Ecto neural progenitor cell (in vitro differentiated cells): ENCODE measurements at places on chromosomes 12 and 14.
A peak's percentile ranks its signal among the peaks of the same experiment; 100 is the strongest.

GRCh38 chr12:94516985-94517384 is 57.3 kb upstream of the CEP83 start:
- DNase-seq: no peak

- DNase-seq: no peak
Observed at GRCh38 chr14:96629082-96629481, 126.9 kb downstream of the PAPOLA start.

DNA sequence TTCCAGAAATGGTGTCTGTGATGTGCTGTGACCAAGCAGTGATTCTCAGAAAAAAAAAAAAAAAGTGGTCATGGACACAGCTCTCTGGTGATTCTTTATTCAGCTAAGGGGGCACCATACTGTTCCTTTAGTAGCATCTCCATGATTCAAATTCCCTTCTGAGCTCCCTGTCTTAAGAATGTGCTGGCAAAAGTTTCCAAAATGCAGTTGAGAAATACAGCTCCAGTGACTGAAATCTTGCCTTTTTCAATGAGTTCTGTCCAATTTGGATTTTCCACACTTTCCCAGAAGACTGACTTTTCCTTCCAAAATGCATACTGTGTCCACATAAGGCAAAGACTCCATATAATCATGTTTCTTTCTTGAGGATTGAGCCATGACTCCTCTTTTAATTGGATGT is 24.3 kb upstream of the CPM start:
- no peak for DNase-seq

DNA sequence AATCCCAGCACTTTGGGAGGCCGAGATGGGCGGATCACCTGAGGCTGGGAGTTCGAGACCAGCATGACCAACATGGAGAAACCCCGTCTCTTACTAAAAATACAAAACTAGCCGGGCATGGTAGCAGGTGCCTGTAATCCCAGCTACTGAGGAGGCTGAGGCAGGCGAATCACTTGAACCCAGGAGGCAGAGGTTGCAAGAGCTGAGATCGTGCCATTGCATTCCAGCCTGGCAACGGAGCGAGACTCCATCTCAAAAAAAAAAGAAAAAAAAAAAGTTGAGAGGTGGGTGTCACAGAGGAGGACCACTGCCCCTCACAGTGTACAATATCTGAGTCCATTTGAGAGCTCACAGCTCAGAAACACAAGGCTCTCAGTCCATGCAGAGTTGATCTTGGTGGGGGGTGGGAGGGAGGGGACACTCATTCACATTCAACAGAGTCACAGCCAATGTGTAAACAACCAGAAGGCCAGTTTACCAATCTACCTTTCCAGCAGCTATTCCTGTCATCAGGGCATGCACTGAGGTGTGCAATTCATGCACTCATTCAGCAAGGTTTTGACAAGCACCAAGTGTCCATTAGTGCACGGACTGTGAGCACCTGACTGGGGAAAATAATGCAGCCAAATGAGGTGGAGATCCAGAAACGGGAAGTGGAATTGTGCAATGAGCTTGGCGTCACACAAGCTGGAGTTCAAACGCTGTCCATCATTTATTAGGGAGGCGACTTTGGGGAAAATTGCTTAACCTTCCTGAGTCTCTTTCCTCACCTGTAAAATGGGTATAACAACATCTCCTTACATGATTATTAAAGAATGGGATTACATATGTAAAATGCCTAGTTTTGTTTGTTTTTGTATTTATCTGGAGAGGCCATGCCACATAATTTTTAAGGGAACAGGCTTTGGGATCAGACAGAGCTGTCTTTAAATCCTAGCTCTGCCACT is 4.4 kb upstream of the EIF5 start:
- DNase-seq: no peak

- no peak for DNase-seq
Observed at GRCh38 chr14:104597576-104597975, 7.0 kb downstream of the TMEM179 start.

- no peak for DNase-seq
Observed at GRCh38 chr14:61654026-61654425, 41.3 kb upstream of the HIF1A start.

DNA sequence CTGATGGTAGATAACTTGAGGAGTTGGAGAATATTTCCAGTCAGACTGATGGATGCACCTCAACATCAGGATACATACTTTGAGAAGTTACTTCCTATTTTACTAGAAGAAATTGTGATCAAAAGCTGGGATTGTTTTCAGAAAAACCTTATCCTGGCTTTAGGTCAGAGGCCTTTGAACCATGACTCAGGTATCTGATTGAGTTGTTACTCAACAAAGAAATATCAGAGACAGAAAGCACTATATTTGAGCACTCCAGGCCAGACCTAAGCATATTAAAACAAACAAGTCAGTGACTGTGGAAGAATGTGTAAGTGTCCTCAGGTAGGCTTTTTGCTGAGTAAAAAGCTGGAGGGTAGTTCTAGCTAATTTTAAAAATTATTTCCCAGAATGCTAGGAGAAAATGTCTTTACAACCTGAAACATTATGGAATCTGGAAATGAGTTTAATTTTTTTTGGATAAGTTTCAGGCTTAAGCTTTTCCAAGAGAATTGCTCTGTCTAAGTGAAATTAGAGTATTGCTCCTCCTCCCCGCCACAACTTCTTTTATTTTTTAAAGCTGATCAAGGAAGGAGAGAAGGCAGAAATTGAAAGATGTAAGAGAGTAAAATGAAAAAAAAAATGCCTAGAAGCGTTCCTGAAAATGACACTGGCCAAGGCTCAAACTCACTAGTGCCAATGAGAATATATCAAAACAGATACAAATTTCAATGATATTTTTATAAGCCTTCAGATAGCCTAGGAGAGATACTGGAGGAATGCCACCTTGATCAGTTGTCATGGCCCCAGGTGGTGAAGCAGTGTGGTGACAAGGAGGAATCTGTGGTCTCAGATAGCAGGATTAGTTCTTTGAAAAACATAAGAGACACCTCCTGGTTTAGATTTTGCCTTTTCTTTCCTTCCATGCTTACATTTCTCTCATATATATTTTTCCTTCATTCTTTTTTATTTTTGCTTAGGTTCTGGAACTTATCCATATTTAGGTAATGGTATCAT is 790.3 kb downstream of the TMTC2 start:
- DNase-seq: no peak

- DNase-seq: no peak
Observed at GRCh38 chr14:69335371-69335771, 62.7 kb downstream of the ERH start.

DNA sequence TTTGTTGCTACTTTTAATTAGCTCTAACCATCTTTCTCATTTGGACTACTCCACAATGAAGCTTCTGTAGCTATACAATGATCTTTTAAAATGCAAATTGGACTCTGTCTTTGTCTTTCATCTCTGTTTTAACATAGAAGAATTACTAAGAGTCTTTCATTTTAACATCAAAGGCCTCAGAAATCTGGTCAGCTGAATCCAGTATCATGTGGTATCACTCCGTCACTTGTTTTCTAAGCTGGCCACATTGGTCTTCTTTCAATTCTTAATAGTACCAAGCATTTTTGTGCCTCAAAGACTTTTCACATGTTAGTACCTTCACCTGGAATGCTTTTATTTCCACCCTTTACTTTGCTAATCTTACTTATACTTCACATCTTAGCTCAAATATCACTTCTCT is 95.5 kb upstream of the SLC16A7 start:
- DNase-seq: no peak

GRCh38 chr14:56812364-56813141 is 2.3 kb upstream of the OTX2 start:
- no peak for DNase-seq

GRCh38 chr14:70096866-70097265 is 91.9 kb downstream of the SLC8A3 start:
- DNase-seq: peak; percentile 62

DNA sequence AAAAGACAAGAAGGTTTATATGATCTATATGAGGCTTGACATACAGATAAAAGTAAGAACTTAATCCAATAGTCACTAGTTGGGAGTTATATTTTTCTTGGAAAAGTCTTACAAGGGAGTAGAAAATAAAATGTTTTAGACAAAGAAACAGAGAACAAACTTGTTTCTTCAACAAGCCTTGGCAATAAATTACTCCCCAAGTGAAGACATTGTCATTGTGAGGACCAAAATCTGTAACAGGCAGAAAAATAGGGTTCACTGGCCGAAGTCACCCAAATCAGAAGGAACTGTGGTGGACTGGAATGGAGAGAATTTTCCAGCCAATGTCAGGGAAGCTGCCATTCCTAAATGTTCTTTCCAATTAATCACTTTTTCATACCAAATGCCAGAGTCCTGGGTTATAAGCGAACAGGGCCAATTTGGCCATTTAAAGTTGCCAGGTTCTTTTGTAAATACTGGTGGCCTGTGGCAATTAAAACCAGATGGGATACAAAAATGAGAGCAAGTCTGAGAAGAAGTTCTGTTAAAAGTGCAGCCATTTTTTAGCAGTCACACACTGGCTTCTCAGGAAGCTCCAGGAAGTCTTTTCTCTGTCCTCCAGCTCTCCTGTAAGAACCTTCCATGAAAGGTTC is 117.3 kb upstream of the OVCH1 start:
- no peak for DNase-seq

GRCh38 chr12:70637303-70638085 is at the start of gene PTPRB:
PTPRB (minus strand) TSS chr12:70637429; CDS start chr12:70637395, 34 bp downstream.
- no peak for DNase-seq

- DNase-seq: peak; percentile 61
Observed at GRCh38 chr12:23055004-23055403, 430.0 kb downstream of the ETNK1 start.

DNA sequence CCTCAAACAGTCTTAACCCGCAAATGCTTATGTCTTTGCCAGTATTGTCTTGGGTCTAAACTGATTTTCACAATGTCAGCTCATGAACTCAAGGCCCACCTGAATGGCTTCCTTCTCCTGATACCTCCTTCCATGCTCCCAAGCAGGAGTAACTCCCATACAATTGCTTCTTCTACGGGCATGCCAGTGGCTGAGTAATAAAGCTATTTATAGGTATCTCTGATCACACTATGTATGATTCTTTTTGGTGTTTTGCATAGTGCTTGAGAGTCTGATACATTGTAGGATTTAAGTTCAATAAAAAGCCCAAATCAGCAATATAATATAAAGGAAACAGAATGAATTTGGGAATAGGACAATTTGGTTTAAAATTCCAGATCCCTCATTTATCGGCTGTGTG is 235.0 kb upstream of the DCN start:
- no peak for DNase-seq

DNA sequence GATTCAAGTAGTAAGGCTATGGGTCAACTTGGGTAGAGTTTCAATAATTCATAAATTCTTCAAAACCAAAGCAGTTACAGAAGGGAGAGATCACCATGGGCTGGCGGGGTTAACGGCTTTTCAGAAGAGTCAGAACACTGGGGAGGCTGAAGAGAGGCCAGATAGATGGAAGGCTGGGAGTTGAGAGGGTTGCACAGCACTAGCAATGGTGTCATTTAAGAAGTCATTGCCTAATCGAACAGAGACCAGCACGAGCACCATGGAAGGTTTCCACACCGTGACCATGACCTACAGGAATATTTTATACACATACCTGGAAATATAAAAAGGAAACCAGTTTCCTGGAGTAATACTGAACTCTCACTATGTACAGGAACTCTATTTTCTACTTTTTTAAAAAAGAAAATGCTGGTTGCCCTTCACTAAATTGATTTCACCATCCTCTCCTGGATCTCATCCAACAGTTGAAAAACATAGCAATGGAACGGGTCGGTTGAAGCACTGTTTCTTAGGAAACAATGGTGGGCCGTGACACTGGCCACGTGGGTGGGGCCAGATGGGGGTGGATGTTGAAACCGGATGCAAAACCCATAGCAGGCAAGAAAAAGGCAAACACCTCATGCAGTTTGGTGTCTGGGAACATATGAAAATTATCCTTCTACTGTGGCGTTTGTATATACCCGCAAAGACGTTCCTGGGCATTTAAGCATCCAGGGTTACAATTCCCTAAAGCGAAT is 38.0 kb upstream of the RIN3 start:
- DNase-seq: peak; percentile 6

DNA sequence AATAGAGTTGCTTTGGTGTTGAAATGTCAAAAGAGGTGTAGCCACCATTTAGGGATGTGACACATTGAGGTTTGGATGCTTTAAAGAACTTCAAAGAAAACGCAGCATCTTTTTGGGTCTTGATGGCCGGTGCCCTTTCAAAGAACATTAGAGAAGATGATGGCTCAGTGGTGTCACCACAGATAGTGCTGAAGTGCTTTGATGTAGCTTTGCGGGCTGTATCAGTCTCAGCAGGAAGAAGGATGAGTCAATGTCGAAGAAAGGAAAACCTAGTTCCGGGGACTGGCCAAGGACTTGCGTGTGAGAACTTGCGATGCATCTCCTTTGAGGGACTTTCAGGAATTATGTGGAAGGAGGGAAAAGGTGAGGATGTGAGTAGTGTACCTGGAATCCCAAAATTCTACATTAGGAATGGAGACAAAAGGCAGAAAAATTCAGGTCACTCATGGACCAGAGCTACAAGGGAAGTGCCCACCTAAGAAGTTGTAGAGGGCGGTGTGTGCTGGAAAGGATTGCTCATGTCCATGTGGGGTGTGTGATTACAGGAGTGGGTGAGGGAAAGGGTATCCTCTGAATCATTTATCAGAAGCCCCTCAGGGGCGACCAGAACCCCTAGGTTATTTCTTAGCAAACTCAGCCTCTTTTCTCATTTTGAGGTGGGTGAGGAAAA is 39.7 kb upstream of the GZMB start:
- no peak for DNase-seq

GRCh38 chr12:7837366-7837765 is 35.3 kb downstream of the SLC2A14 start:
- DNase-seq: no peak

DNA sequence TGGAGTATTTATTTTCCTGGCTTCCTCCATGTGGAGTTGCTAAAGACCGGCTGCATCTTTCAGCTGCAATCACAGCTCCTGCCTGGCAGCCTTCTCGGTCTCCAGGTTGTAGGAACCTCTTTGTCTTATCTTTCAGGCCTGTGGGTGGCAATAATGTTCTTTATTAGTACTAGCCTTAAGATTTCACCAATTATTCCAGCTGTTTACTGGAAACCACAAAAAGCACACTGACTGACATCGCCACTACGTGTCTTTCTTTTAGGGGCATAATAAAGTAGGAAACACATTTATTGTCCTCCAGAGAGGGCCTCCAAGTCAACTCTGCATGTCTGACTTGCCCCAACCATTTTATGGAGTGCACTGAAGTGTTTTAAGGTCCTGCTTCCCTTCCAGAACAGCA is 1116.5 kb upstream of the TMEM132C start:
- peak; percentile 32 for DNase-seq

GRCh38 chr12:1510056-1510812 is 84.1 kb downstream of the FBXL14 start:
- DNase-seq: no peak

- no peak for DNase-seq
Observed at GRCh38 chr14:98926801-98927200, 345.2 kb downstream of the BCL11B start.

- DNase-seq: no peak
Observed at GRCh38 chr12:131264635-131265034, 310.9 kb downstream of the ADGRD1 start.

- no peak for DNase-seq
Observed at GRCh38 chr14:77557391-77557790, 58.8 kb upstream of the ISM2 start.

- DNase-seq: no peak
Observed at GRCh38 chr14:83860631-83861155, 1669.3 kb upstream of the FLRT2 start.
